ENCODE measurements at places on chromosomes 5 and 9.

- DNase-seq, result peak; percentile 25
These were observed 22.8 kb downstream of the IGIP start for GRCh38 chr5:140148508-140148907.

DNA sequence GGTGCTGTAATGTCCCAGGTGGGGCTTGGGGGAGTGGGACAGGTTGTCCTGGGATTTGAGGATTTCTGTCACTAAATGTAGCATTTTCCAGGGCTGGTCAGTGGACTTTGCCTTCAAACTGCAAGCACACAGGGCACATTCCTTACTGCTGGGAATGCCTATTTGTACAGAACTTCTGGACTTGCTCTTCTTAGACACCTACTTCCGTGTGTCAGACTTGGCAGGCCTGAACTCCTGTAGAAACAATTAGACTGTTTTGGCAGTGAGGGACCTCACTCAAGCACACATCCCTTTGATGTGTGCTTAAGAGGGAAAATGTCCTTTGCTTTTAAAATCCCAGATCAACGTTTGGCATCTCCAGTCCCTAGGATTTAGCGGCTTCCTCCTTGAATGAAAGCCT is 192.2 kb downstream of the PAPPA start:
- no peak for DNase-seq

- no peak for DNase-seq
These were observed 3.2 kb downstream of the PIP5KL1 start for GRCh38 chr9:127927201-127927987.

- no peak for DNase-seq
These were observed 31.5 kb upstream of the NCS1 start for GRCh38 chr9:130140706-130141105.

GRCh38 chr5:159638481-159638880 is 277.8 kb upstream of the ADRA1B start:
- DNase-seq, result no peak

GRCh38 chr5:76682387-76682786 is 33.5 kb upstream of the F2R start:
- no peak for DNase-seq

- DNase-seq, result no peak
These were observed 169.8 kb downstream of the FOCAD start for GRCh38 chr9:20853866-20854265.

- peak; percentile 84 for DNase-seq
These were observed 173.8 kb downstream of the PCSK1 start for GRCh38 chr5:96259151-96259772.

GRCh38 chr5:58127255-58128220 is 332.3 kb downstream of the PLK2 start:
- DNase-seq, result no peak

GRCh38 chr9:116549786-116550660 is 137.1 kb upstream of the TRIM32 start:
- peak; percentile 32 for DNase-seq

- DNase-seq, result no peak
These were observed 47.4 kb downstream of the MFAP3 start for GRCh38 chr5:154086146-154086545.

- no peak for DNase-seq
These were observed 31.5 kb downstream of the MLANA start for GRCh38 chr9:5922192-5922591.

- peak; percentile 54 for DNase-seq
These were observed 2.1 kb downstream of the ANP32B start for GRCh38 chr9:97985058-97985861.

- DNase-seq, result peak; percentile 13
These were observed 9.8 kb downstream of the SLC12A2 start for GRCh38 chr5:128093368-128093767.

- no peak for DNase-seq
These were observed 41.0 kb downstream of the KCNMB1 start for GRCh38 chr5:170348137-170348633.

DNA sequence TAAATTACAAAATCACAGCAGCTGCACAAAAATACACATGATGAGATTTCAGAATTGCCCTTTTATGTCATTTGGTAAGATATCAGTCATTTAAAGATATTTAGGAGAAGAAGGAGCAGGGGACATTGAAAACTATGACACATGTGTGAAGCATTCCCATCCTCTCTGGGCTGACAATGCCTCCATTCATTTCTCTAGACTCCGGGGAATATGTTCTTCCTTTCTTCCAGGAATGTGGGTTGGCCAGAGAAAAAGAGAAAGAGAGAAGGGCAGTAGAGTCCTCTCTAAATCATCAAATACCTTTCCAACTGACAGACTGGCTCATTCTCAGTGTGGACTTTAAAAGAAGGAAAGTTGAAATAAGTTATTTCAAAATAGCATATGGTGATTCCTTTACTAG is 205.6 kb upstream of the ADAMTSL1 start:
- peak; percentile 91 for DNase-seq

DNA sequence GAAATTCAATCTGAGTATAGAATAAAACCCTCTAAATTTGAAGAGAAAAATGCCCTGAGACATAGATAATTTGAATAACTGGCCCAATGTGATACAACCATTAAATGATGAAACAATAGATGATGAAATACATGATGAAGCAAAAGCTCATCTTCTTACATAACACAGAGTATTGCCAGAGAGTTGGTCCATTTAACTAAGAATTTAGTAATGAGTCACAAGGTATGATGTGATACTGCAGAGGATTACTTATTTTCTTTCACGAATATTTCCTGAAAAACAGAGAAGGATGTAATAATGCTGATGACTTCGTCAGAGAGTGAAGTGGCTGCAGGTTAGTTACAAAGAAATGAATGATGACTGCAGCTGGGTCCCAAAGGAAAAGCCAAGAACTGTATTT is 379.3 kb downstream of the CDH12 start:
- DNase-seq, result no peak

- no peak for DNase-seq
These were observed 69.7 kb downstream of the PRLR start for GRCh38 chr5:35160486-35161116.

- peak; percentile 58 for DNase-seq
These were observed 910 bp downstream of the TRIM14 start for GRCh38 chr9:98117984-98118639.

DNA sequence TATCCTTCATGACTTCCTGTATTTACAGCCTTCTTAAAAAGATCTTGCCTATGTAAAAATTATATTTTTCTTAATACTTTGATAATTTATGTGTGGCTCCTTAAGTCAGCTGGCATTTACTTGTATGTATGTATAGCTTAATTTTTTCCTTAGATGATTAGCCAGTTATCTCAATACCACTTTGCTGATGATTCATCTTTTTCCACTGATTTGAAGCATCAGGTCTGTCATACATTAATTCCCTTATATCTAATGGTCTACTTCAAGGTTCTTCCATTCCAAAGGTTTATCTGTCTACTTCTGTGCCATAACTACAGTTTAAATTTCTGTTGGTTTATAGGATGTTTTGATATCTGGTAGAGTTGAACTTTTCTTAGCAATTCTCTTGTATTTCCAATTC is 44.9 kb upstream of the MTMR12 start:
- no peak for DNase-seq

DNA sequence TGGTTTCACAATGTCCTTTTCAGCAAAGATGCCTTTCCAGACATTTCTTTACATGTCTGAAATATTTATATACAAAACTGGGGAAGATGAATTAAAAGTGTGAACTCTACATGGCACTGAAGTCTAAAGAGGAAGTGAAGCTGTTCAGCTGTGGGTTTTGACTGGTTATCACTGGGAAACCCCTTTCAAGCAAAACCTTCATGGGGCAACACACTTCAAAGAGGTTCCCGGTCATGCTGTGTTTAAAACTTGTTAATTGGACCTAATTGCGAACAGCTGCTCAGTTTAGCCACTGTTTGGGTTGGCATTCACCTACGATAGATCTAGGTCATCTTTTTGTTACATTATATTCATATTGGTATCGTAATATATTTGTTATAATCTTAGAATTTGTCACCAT is 20.0 kb upstream of the GDNF start:
- no peak for DNase-seq

Measured in ELR (cell line).